Stimulated activated CD8-positive, alpha-beta memory T cell treated with anti-CD3 and anti-CD28 coated beads, Interleukin-7, amount 100 ng/mL, for 1 hour (primary cell): ENCODE measurements at places on chromosomes 1 and 21.

DNA sequence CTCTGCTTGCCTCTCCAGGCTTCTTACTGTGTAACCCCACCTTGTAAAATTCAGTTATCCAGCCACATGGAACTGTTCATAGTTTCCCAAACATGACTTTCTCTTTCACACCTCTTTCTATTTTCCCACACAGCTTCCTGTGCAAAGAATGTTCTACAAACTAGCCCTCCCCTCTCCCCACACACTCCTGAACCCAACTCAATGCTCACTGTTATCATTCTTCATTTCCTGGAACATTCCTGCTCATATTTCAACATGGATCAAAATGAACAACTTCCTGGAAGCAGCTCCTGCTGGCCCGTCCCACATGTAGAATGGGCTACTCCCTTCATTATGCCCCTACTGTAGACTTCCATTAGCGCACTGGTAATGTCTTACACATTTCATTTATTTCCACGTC lies 7.5 kb upstream of the HSD11B1 start:
- no peak for DNase-seq

DNA sequence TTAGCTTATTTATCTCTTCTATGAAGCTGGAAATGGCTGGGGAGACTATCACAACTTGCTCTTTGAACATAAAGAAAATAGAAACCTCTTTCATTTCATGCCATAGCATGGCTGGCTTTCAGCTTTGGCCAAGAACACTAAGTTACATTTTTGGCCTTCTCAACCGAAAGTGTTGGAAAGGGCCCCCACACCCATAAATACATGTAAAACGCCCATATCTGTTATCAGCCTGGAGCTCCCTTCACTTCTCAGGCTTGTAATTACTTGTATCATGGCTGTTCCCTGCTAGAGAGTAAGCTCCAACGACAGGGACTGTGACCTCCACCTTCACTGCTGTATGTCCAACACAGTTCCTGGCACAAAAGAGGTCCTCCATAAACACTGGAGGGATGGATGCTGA lies 12.7 kb upstream of the EIF4G3 start:
- DNase-seq = no peak

DNA sequence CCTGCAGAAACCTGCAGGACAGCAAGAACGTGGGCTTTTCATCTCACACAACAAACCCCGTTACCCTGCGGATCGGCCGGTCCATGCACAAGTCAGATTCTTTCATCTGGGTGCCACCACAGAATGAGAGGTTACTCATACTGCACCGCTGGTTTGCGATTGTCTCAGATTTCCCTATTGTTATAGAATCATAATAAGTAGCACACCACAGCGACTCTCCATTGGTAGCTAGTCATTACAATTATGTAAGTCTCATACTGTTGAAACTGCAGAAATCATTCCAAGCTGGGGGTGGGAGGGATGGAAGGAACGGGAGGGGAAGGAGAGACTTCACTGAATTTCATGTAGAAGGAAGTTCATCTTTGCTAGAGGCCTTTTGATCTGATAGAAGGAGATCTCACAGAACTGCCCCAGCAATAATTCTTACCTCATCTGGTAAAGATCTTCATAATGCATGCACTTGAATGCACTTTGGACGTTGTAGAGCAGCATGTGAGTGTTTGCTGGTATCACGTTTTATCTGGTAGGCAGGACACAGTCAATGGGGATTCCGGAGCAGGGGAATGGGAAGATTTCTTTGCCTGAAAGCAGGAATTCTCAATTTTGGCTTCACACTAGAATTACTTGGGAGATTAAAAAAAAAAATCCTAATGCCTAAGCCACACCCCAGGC lies 221.1 kb downstream of the KIF26B start:
- no peak for DNase-seq

DNA sequence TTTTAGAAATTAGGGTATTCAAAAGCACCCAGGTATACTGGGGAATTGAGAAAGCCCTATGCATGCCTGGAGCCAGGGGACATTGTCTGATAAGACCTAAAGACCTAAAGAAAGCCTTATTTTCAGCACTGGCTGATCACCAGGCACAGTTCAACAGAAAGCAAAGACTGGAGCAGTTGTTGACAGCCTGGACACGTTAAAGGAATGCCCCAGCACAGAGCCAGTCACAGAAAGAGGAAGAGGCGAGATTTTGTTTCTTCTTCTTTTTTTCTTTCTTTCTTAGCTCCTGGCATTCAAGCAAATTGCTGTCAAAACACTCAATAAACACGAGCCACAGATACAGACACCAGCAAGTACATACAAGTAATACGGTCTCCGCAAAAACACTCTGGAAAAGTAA lies 40.4 kb downstream of the RNF187 start:
- DNase-seq = no peak

- no peak for DNase-seq
These were observed 23.3 kb upstream of the BTG2 start for GRCh38 chr1:203281851-203282661.

- no peak for DNase-seq
These were observed 12.2 kb upstream of the CLSTN1 start for GRCh38 chr1:9835758-9836631.

DNA sequence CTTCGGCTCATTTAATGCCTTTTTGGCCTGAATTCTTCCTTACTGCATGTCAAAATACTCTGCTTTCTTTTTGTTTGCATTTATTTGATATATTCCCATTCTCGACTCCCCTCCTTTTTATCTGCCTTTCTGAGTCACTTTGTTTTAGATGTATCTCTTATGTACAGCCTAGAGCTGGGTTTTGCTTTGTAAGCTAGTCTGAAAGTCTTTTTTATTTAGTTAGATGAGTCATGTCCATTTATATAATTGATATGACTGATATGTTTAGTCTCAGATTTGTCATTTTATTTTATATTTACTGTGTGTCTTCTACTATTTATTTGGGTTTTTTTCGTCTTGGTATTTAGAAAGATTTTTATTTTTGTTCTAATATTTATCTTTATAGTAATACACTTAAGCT lies 33.6 kb upstream of the GNG5 start:
- no peak for DNase-seq

DNA sequence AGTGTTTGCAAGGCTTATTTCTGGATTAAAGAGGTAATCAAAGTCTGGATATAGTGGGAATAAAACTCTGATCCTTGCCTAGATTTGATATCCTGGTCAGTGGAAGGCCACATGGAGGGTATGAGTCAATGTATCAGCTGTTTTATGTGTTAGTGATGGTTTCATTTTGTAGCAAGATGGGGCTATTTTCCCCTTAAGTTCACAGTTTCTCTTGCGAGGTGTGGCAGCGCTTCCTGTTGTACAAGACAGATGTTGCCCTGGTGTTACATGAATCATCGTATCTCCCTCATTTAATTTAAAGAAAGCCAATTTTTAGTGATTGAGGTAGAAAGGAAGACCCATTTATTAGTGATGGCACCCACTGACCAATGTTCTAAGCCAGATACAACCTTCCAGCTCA lies 220.2 kb downstream of the DUSP10 start:
- no peak for DNase-seq

DNA sequence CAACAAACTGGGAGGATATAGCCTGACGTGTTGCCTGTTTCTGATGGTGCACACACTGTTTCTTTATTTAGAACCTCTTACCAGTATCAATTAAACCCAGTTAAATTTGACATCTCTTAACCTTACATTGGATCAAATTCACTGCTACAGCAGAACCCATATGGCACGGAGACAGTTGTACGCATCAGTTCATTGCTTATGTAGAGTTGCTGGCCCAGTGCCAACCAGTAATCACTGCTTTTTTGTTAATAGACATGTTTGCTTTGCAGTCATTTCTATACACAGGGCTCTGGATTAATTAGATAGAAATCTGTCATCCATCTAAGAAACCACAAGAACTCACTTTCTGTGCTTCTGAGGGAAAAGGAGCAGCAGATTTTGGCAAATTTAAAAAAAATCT lies 154.0 kb downstream of the RWDD3 start:
- no peak for DNase-seq

DNA sequence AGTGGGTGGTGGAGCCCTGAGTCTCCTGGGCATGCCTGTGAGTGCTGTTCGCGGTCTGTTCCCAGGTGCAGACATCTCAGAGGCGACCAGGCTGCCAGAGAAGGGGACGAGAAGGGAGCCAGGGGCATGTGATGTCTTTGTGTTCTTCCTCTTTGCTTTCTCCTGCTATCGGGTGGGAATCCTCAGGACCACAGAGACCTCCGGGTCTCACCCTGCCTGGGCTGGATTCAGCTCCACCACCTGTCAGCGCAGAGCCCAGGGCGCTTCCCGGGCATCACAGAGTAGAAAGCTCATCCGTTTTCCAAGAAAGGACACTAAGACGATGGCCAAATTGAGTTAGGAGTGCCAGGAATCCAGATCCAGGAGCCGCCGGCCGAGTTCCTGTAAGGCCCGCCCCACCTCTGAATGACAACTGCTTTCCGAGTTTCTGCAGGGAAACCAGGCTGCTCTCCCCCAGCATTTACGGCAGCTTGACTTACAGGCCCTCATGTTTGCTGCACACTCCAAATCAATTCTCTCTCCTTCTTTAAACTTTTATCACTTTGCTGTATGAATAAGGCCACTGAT lies 130.8 kb downstream of the CAMTA1 start:
- no peak for DNase-seq

GRCh38 chr1:229396585-229397206 lies 37.2 kb downstream of the ACTA1 start:
- DNase-seq = no peak

GRCh38 chr1:101060992-101061391 lies 35.4 kb upstream of the DPH5 start:
- no peak for DNase-seq

DNA sequence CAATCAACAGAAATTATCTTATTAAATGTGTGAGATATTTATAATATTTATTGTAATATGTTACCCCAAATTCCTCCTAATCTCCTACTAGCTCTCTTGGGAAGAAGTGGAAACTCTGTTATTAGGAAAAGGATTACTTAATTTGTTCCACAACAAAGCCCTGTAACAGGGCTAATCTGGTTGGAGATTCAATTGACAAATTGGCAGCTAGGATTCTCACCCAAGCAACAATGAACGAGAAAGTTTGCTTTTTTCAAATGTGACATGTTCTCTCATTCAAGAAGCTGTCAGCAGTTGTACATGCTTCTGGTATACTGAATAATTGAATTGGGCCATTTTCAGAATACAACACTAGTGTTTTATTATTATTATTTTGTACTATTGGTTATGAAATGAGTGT lies 367.9 kb upstream of the ADGRL4 start:
- DNase-seq = no peak

DNA sequence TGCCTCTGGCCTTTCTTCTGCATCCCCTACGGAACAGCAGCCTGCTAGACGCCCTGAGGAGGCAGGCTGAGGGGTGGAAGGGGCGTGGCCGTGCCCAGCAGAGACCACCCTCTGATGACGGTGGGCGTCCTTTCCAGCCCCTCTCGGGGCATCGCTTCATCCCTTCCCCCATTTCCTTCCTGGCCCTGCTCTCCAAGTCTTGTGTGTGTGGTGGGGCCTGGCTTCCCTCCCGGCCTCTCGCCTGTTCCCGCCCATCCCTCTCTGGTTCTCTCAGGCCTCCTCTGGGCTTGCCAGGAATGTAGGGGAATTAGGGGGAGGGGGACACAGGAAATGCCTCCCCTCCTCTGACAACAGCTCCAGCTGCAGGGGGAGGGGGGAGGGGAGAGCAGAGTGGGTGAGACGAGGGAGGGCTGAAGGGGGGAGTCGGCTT lies 51.1 kb downstream of the SKI start:
- no peak for DNase-seq

GRCh38 chr1:35294809-35295208 lies 26.3 kb downstream of the ZMYM4 start:
- DNase-seq = no peak

DNA sequence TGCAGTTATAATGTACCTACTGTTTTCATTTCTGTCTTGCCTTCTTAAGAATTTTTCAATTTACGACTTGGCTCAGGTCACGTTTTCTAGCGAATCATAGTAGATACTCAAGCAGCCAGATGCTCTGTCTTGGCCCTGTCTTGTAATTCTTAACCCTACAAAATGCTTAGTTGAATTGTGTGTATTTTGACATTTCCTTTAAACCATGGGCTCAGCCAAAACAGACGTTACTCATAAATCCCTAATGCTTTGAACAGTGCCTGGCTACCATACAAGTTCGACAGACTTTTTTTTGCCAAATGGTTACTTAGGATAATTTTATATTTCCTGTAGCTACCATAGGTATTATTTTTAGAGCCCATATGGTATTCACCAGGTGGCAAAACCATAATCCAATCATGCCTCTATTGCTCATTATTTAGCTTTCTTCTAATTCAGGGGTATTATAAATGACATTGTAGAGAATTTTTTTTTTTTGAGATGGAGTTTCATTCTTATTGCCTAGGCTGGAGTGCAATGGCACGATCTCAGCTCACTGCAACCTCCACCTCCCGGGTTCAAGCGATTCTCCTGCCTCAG lies 54.3 kb downstream of the KCNK1 start:
- no peak for DNase-seq

- DNase-seq = no peak
These were observed 51.3 kb upstream of the IFFO2 start for GRCh38 chr1:19007491-19008441.
